IPS-NIHi11 (cell line): ENCODE measurements at places on chromosomes 2 and 18.

GRCh38 chr2:150357770-150358467 is 129.5 kb downstream of the RND3 start:
- no peak for DNase-seq

- DNase-seq: no peak
Observed at GRCh38 chr2:198441246-198441645, 636.9 kb downstream of the PLCL1 start.

DNA sequence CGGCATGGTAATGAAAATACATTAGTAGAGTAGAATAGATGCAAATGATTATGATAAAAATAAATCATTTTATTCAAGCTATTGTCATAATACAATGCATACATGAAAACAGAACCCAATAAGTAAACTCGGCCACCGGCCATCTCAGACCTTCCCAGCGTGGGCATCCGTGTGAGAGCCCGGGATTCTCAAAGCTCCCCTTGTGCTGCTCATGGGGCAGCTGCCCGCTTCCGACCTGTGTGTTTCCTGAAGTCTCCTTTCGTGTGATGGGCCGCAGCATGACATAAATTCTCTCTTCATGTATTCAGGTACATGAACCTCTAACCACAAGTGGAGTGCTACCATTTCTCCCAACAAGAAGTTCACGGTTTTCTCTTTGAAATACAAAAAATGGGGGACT is 13.5 kb upstream of the CNDP2 start:
- no peak for DNase-seq

GRCh38 chr2:120767486-120768005 is 31.9 kb downstream of the GLI2 start:
- no peak for DNase-seq

DNA sequence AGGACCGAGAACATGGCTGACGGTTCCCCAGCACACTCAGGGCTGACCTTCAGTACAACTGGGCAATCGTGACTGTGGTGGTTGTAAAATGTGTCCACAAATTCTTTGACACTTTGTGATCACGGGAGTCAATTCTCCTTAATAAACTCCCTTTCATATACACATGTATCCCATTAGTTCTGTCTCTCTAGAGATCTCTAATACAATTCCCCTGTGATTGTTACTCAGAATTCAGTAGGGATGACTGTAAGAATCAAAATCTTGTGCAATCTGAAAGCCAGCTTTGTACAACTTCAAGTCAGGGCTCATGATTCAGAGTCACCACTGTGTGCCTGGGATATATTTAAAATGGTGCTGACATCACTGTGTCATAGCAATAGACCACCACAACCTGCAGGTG is 89.5 kb upstream of the LMAN1 start:
- no peak for DNase-seq

GRCh38 chr2:42762823-42763804 is 821 bp downstream of the OXER1 start:
- DNase-seq: no peak

DNA sequence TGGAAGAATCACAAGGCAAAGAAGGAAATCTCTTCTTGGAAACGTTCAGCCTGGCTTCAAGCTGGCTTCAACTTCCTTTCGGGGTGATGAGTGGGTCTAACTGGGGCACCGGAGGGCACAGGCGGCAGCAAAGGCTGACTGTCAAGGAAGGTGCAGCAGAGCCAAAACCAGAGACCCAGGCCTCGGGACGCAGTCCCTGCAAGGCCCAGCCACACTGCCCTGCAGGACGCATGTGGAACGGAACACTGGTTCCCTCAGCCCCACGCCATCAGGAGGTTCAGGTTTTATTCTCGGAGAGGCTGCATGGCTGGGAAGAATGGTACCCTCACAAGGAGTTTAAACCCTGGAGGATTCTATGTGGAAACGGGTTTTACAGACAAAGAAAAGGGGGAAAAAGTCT is 165.5 kb downstream of the HDAC4 start:
- DNase-seq: no peak

- DNase-seq: no peak
Observed at GRCh38 chr2:73075477-73076373, 4.2 kb upstream of the SFXN5 start.
